Stimulated activated CD4-positive, alpha-beta T cell treated with anti-CD3 and anti-CD28 coated beads, TNF-alpha, amount 100 ng/mL, for 24 hours (primary cell): ENCODE measurements at places on chromosomes 1 and 21.

GRCh38 chr1:28447679-28448078 is 58.2 kb upstream of the RCC1 start:
- DNase-seq, result no peak

GRCh38 chr1:201359031-201359872 is 18.2 kb downstream of the TNNT2 start:
- no peak for DNase-seq

GRCh38 chr1:54604051-54604450 is 19.3 kb downstream of the FAM151A start:
- DNase-seq, result no peak

GRCh38 chr1:153532181-153532580 is 3.6 kb downstream of the S100A6 start:
- DNase-seq, result no peak

- no peak for DNase-seq
Observed at GRCh38 chr21:42061986-42062235, 9.2 kb upstream of the UMODL1 start.

DNA sequence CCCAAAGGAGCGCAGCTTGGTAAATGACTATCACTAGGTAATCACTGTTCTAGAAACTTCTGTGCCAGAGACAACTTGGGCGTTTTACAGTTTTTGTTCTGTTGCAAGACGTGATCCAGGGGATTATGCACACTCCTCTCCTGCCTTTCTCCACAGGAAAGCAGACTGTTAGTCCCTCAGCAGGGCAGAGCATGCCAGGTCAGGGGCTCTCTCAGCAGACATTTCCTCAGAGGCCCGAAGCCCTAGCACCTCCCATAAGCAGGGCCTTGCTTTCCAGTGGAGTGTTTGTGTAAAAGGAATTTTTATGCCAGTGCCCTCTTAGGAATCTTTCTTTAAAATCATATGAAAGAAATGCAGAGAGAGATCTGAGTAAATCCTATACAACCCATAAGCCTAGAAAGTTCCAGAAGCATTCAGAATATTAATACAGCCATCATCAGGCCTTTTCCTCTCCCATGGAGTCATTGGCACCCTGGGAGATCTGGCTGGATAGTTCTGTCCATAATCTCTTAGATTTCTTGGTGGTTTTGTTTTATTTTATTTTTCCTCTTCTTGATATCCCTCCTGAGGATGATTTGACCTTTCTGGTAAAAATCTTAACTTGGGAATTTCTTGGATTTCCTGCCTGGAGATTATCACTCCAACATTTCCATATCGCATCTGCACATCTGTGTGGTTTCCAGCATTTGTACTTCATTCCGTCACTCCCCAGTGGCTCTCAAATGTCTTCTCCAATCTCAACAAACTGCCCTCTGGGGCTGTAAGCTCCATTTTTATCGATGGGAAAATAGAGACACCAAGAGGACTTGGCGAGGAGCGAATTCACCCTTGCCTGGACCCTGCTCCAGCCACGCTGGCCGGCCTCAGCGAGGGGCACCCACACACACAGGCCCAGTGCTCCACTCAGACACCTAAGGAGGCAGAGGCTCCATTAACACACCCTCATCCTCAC is 116.1 kb downstream of the PSMG1 start:
- DNase-seq, result no peak

GRCh38 chr1:10082785-10083479 is 50.2 kb downstream of the UBE4B start:
- DNase-seq, result no peak

- DNase-seq, result no peak
Observed at GRCh38 chr1:185311589-185312225, 5.3 kb downstream of the IVNS1ABP start.

DNA sequence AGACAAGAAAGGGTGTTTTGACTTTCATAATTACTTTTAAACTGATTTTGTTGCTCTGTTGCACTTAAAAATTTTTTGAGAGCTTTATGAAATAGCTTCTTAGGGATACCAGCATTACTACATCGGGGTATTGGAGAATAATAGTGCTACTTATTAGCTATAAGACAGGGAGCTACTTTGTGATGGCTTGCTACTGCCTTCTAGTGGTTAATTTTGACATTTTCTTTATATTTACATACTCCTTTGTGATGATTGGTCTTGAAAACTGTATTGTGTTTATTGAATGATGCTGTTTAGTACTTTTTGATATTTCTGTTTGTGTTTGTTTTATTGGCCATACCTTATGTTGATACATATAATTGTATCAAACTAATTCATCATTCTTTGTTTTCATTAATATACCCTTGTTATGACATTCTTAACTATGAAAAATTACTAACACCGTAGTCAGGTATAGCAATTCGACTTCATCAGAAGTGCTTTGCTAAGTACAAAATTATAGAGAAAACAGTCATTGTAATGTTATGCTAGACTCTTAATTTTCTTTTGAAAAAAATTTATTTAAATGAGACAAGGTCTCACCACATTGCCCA is 85.5 kb downstream of the CLIC4 start:
- no peak for DNase-seq

DNA sequence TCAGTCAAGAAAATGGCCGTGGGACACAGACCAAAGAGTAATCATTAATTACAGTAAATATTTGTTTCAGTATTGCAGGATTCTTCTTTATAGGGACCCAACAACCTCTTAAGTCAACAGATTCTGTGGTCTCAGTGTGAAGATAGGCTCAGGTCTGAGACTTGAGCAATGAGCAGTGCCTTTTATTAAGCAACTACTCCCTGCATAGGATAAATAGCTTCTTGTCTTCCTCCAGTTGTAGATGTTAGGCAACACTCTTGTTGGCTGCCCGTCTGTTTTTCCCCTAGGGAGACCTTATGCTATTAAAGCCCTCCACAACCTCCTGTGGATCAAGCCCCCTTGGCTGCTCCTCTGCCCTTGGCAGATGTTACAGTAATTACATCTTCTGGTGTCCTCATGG is 1.8 kb upstream of the OMA1 start:
- no peak for DNase-seq

- no peak for DNase-seq
Observed at GRCh38 chr21:38937844-38938243, 132.1 kb downstream of the ETS2 start.

GRCh38 chr1:91406773-91407389 is 2.2 kb upstream of the HFM1 start:
- no peak for DNase-seq

DNA sequence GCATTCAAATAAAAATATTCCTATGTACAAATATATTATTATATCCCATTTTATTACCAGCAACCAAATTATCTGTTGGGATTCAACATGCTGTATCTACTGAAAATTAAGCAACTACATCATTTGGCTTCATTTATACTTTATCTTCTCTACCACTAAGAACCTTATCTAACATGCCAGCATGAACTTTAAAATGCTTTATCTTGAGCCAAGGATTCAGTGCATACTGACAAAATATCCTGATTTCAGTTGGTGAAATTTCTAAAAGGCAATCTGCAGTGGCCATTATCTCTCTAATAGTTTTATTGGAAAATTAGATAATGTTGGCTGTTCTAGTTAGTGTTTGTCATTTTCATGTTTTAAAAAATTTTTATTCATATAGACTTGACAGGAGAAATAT is 1149.9 kb downstream of the KCNT2 start:
- no peak for DNase-seq

- no peak for DNase-seq
Observed at GRCh38 chr1:1997576-1997975, 6.0 kb downstream of the CFAP74 start.

- DNase-seq, result no peak
Observed at GRCh38 chr1:208054485-208054884, 143.6 kb upstream of the CD34 start.

- DNase-seq, result no peak
Observed at GRCh38 chr21:30880914-30881313, 466 bp downstream of the KRTAP11-1 start.

GRCh38 chr1:108190001-108190634 is 10.0 kb downstream of the SLC25A24 start:
- no peak for DNase-seq

DNA sequence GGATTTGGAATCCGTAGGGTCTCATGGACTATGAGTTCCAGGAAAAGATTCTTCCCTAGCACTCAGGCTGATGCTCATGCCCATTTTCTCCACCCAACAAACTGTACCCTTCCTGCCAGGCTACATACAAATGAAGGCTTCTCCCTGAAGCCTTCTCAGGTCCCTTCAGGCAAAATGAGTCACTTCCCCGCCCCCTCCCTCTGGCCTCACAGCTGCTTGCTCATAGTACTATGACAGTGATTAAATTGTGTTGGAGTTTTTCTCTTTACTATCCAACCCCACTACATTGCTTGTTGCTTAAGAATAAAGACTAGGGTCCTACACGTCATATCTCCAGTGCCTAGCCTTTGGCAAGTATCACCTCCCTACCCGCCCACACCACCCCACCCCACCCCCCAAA is 207.6 kb upstream of the NFIA start:
- peak; percentile 31 for DNase-seq

- DNase-seq, result peak; percentile 63
Observed at GRCh38 chr1:203271018-203271743, 34.1 kb upstream of the BTG2 start.

DNA sequence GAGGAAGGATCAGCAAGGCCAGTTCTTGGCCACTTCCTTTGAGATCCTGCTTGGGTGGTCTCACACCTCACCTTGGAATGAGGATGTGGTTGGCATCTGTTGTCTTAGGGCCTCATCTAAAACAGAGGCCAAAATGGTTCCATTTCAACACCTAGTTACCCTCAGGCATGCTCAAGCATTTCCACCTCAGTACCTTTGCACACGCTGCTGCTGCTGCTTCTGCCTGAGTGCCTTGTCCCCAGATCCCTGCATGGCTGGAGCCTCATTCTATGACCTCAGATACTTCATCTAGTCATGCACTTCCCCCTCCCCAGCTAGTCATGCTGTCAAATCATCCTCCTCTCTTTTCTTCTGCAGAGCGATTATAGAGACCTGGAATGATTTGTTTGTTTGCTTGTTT is 86.8 kb downstream of the ACTL8 start:
- DNase-seq, result no peak

GRCh38 chr1:60390593-60391282 is 317.2 kb upstream of the C1orf87 start:
- no peak for DNase-seq

GRCh38 chr1:11918799-11919519 is 7.3 kb downstream of the KIAA2013 start:
- DNase-seq, result no peak

GRCh38 chr1:153615406-153615805 is 719 bp downstream of the S100A14 start:
- no peak for DNase-seq

GRCh38 chr1:116908266-116908665 is 1.4 kb upstream of the PTGFRN start:
- DNase-seq, result no peak

DNA sequence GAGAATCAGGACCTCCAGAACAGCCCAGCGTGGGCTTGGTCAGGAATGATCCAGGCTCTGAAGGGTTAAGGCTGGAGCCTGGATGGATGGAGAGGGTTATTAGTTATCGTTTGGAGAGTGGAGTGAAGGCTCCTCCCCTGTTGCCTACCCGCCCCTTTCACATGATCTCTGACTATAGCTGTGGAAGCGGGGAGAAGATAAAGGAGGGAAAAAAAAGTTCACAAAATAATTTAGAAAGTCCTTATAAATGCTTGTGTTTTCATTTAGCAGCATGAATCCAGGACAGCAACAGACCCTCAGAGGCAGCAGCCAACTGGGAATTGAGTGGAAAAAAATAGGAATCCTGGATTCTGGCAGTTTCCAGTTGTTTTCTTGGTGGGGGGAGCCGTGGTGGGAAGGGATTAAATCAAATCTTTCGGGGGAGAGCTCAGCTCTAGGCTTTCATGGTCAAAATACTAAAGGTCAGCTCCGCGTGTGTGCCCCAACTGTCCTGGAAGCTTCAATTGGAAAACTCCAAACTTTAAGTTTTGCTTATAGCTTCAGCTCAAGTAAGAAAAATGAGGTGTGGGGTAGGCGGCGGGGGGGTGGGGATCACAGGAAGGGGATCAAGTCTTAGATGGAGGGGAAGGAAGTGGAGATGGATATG is 595 bp upstream of the DDR2 start:
- DNase-seq, result no peak

DNA sequence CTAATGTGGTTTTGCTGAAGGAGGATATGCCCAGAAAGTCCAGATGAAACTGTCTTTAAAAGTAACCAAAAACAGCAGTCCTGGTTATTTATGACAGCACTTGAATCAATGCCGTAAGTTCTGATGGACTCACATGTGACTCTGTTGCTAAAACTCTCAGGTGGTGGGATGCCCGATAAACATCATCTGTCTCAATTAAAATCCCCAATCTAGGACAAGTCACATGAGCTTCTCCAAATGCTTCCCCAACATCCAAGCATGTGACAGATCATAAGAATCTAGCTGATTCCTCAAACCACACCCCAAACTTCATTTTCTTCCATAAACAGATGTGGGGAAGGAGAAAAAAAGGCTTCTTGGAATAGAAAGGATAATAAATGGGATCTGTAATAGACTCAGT is 786 bp upstream of the CTSK start:
- no peak for DNase-seq

GRCh38 chr21:14526199-14526598 is 19.9 kb downstream of the SAMSN1 start:
- DNase-seq, result no peak

DNA sequence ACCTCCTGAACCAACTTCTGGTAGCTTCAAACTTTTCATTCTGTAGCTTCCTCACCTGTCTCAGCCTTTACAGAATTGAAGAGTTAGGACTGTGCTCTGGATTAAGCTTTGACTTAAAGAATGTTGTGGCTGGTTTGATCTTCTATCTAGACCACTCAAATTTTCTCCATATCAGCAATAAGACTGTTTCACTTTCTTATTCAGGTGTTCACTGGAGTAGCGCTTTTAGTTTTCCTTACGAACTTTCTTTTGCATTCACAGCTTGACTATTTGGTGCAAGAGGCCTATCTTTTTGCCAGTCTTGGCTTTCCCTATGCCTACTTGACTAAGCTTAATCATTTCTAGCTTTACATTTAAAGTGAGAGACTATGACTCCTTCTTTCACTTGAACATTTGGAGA is 31.5 kb downstream of the FGGY start:
- DNase-seq, result no peak

GRCh38 chr1:245054507-245055270 is 100.1 kb upstream of the KIF26B start:
- no peak for DNase-seq

DNA sequence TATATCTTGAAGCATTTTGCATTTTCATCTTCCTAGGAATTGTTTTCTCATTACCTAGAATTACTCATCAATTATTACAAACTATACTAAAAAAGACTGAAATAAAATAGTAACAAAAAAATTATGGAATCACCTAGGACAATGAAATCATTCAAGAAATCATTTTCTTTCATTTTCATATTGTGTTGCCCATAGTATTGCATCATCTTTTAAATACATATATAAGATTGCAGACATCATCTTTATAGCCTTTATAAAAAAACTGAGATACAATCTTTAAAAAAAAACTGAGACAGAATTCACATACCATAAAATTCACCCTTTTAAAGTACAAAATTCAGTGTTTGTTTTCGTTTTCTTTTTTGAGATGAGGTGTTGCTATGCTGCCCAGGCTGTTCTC is 29.6 kb downstream of the GDAP2 start:
- no peak for DNase-seq

GRCh38 chr1:48831120-48831978 is 54.7 kb upstream of the BEND5 start:
- no peak for DNase-seq
